ENCODE measurements at places on chromosomes 16 and 17.

- DNase-seq = peak; percentile 63
These were observed 1.7 kb downstream of the MT2A start for GRCh38 chr16:56610017-56610608.

- DNase-seq = no peak
These were observed at the start of gene ZNF319 for GRCh38 chr16:57999971-58000705. Gene ZNF319, minus strand, starts transcription at chr16:58000672. Its CDS starts 2,407 bp downstream, at chr16:57998265.

- DNase-seq = no peak
These were observed 3.6 kb downstream of the SOX9 start for GRCh38 chr17:72124438-72124775.

GRCh38 chr16:1916640-1916990, 1.6 kb downstream of the HS3ST6 start:
- no peak for DNase-seq

DNA sequence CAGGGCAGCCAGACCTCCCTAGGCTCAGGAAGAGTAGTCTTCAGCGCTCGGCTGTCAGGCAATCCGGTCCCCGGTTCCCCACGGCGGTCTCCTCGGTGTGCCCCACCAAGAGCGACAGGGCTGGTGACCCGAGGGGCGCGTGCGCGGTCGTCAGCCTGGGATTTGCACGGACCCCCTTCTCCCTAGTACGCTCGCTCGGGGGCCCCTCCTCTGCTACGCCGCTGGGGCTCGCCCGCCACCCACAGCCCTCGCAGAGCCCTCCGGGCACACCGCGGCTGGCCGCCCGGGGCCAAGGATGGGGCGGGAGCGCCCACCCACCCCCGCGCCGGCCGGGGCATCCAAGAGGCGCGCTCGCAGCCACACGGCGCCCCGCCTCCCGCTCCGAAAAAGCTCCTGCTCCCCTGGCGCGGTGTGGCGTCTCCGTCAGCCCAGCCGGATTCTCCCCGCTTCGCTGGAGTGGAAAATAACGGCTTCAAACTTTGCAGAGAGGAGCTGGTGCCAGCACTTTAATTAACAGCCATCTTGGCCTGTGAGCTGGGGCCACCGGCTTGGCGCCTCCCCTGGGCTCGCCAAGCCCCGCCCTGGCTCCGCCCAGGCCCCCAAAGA, 2.1 kb upstream of the C1QL1 start:
- DNase-seq = peak; percentile 35

DNA sequence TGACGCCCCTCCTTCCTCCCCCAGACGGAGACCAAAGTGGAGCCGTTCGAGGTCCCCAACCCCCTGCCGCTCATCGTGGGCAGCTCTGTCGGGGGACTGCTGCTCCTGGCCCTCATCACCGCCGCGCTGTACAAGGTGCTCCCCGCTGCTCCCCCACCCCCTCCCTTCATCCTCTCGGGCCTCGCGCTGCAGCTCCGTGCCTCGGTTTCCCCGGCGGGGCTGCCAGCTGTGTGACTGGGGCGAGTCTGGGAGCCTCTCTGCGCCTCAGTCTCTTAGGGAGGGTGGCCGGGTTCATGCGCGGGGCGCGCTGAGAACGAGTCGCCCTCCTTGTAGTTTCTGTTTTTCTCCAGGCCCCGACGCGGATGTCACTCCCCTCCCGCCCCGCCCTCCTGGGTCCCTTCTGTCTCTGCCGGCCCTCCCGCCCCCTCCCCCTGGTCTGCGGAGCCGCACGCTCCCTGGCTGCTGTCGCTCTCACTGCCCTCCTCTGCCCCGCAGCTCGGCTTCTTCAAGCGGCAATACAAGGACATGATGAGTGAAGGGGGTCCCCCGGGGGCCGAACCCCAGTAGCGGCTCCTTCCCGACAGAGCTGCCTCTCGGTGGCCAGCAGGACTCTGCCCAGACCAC, 23.7 kb upstream of the ITGAX start:
- no peak for DNase-seq

DNA sequence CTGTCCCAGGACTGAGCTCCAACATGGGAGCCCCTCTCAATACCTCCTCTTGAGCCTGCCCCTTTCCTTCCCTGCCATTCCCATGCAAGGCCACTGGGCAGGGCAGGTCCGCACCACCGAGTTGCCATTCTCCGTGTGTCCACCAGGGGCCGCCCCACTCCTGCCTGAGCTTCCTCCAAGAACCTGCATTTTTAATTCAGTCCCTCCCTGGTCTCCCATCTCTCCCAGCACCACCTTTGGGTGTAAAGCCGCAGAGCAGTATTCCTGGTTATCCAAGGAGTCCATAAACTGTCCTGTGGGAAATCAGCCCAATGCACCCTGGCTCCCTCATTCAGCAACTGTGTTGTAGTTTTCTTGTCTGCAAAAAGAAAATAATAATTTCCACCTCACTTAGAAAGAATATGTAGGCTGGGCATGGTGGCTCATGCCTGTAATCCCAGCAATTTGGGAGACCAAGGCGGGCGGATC, 15.9 kb upstream of the ANKRD40CL start:
- peak; percentile 78 for DNase-seq

- peak; percentile 89 for DNase-seq
These were observed 90.1 kb downstream of the XYLT1 start for GRCh38 chr16:17380613-17381012.

DNA sequence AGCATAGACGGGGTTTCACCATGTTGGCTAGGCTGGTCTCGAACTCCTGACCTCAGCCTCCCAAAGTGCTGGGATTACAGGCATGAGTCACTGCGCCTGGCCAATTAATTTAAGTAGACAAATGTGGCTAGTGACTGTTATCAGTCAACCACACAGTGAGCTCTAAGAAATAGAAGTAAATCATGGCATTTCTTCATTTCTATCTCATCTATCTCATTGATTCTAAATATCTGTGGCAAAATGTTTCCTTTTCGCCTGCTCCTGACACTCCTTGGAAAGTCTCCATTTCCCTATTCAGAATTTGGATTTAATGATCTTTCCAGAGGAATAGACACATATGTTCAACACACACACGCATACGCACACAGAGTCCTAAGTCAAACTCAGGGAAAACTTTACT, 81.3 kb downstream of the HIC1 start:
- DNase-seq = peak; percentile 78

- DNase-seq = no peak
These were observed 106.4 kb downstream of the YPEL2 start for GRCh38 chr17:59437791-59438281.

DNA sequence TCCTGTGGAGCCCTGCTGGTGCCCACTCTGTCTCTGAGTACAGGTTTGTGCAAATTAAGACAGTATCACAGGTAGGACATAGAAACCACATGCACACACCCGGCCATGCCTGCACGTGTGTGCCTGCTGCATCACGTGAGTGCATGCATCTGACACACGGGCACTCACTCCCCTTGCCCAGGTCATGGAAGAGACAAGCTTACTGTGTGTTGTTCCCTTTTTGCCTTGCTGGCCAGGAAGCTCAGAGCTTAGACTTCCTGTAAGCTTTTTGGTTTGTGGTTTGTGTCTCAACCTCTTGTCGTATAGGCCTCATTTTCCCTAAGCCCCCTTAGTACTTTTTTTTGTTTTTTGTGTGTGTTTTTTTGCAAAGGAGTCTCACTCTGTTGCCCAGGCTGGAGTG, 25.0 kb downstream of the ZNF469 start:
- no peak for DNase-seq

GRCh38 chr16:66891360-66891759, 11.0 kb downstream of the PDP2 start:
- DNase-seq = no peak

GRCh38 chr17:63706336-63707082, 6.6 kb upstream of the LIMD2 start:
- no peak for DNase-seq

GRCh38 chr17:6910987-6911603, 79.6 kb upstream of the TEKT1 start:
- DNase-seq = peak; percentile 38

DNA sequence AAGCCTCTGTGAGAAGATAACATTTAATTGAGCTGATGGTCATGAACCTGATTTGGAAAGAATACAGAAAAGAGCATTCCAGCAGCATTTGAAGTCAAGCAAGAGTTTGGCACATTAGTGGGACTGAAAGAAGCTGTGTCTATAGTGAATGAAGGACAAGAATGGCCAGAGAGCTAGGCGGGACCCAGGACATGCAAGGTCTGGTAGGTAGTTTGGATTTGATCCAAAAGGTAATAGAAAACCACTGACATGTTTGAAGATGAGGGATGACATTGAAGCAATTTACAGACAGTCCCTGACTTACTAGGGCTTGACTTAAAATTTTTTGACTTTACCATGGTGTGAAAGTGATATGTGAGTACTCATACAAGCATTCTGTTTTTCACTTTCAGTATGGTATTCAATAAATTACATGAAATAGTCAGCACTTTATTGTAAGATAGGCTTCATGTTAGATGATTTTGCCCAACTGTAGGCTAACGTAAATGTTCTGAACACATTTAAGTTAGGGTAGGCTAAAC, 7.6 kb downstream of the CYB5B start:
- no peak for DNase-seq

DNA sequence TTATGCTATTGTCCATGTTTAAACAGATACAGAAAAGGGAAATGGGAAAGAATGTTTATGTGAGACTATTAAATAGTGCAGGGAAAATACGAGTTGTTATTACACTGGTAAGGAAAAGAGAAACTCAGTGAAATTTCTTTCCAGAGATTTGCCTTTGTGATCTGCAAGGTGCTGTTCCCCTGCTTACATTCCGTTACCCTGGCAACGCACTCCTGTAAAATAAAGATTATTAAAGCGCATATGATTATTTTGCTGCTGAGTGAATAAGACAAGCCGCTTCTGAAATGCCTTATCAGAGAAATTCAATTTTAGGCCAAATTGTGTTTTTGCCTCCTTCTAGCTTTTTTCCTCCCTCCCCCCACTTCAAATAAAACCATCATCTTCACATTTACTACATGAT, 328.6 kb upstream of the PMFBP1 start:
- no peak for DNase-seq

DNA sequence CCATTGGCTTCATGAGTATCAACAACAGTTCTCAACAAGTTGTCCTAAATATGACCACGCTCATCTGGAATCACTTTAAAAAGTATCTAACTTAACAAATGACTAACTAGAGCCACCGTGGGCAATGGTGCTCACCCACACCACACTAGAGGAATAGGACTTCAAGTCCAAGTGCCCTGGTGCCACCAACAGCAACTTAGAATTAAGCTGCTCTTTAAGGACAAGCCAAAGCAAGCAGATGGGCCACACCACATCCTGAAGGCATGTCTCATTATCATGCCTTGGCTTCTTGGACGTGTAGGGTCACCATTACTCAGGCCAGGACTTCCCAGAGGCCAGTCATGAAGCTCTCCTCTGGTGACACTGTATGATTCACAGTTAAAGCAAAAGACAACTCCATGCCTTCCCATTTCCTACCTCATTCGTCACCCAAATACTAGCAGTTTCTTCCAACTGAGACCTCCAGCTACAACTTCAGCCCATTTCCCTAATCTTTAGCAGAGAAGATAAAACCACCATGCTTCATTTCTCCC, 9.4 kb upstream of the SLC6A4 start:
- peak; percentile 53 for DNase-seq

GRCh38 chr17:43852571-43852970, 5.6 kb downstream of the CD300LG start:
- no peak for DNase-seq

DNA sequence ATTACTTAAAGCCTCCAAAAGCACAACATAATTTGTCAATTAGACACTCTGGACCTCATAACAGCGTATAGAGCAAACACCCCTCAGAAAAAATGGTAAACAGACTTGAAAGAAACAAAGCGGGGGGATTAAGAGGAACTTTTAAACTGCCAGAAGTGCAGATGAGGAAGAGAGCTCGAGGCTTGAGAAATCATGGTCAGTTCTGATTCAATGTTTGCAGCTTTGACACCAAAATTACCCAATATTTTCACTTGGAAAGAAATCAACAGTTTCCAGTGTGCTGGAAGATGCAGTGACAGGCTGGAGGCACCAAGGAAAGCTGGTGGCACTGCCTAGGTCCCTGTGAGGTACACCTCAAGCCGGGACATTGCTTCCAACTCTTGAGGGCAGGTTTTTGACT, 180.9 kb upstream of the TOX3 start:
- DNase-seq = no peak

DNA sequence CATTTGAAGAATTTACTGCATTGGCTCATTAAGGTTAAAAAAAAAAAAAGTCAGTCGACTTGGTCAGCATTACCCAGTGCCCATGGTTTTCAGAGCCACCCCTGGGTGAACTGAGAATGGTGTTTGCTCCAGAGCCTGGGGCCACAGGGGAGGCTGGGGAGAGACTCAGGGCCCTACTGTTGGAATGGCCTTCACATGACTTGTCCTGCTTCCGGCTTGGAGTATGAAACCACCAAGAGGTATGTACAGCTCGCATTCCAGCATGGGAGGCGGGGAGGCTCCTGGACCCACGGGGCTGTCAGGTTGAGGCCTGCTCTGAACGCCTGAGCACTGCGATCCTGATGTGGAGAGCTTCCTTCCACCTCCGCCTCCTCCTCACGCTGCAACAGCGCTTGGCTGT, 36.8 kb downstream of the MSI2 start:
- peak; percentile 20 for DNase-seq

DNA sequence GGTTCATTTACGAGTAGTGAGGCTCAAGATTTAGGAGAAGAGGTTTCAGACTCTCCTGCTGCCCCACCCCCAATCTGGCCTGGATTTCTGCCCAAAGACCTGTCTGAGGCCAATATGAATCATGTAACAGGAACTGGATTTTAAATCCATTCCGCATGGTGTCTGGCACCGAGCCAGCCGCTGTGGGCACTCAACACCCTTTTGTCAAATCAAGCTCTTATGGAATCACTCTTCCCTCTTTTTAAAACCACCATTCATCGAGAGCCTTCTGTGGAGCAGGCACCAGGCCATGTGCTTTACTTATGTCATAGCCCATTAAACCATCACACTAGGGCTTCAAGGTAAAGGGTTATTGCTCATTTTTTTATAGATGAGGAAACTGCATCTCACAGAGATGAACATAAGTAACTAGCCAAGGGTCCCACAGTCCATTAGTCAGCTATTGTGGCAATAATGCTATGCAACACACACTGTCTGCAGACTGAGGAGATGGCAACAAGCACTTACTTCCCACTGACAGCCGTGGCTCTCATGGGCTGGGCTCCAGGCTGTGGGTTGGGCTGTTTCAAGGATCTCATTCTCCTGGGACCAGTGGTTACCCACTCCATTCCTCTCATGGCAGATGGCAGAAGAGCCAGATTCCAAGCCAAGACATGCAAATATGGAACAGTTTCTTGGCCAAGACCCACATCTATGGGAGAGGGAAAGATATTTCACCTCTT, 93.6 kb downstream of the WSCD1 start:
- DNase-seq = peak; percentile 35

- no peak for DNase-seq
These were observed 172.0 kb downstream of the CDK5R1 start for GRCh38 chr17:32658470-32659418.

DNA sequence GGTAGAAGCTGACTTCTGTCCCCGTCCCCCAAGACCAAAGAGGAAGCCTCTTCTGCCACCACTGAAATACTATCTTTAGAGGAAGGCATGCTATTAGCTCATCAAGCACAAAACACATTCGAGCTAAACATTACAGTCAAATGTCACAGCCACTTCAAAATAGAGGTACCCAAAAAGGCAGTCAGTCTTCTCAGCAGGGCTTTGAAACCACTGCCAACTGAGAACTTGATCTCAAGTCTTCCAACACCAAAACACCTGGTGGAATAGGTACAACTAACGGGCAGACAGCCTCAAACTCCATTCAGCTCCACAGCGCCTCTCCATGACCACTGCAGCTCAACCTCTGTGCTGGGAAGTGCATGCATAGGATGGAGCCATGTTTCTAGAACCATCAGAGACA, 36.0 kb downstream of the ZFHX3 start:
- DNase-seq = no peak

- DNase-seq = peak; percentile 90
These were observed 25.5 kb downstream of the SERPINF1 start for GRCh38 chr17:1787301-1787902.
